ENCODE measurements at places on chromosomes 16 and 17. TPM values are rescaled to one million over a fixed set of nuclear protein-coding genes. Genes with fewer than 3 reads are reported as not detected.
A peak's percentile ranks its signal among the peaks of the same experiment; 100 is the strongest.

DNA sequence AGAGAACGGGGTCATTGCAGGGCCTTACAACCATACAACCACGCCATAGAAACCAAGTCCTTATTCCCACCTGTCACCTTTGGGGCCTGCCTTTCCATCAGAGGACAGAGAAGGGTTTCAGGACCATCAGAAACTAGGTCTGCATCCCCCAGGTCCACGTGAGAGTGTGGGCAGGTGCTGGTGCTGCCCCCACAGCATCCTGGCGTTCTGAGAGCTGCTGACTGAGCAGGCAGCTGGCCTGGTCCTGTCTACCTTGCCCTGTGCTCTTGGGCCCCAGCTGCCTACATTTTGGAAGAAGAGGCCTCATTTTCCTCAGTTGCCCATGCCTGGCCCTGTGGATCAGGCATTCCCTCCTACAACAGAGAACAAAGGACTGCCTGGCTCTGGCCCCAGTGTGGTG is 21.6 kb downstream of the ZNF276 start:
- DNase-seq = no peak
- no peaks in the 10 kb centered on the region for H3K4me1 ChIP-seq
- H3K36me3 ChIP-seq = peaks cover 29% of the 10 kb centered on the region
- H3K27me3 ChIP-seq = no peaks in the 10 kb centered on the region
- no peak overlapping the region for H3K27ac ChIP-seq

- no peak for DNase-seq
- no peaks in the 10 kb centered on the region for H3K36me3 ChIP-seq
- H3K27me3 ChIP-seq = no peaks in the 10 kb centered on the region
- H3K4me3 ChIP-seq = no peak overlapping the region
- no peaks in the 10 kb centered on the region for H3K4me1 ChIP-seq
These were observed 35.4 kb downstream of the SLC6A4 start for GRCh38 chr17:30200106-30200505.

- no peak overlapping the region for H3K27ac ChIP-seq
- no peaks in the 10 kb centered on the region for H3K4me1 ChIP-seq
- no peaks in the 10 kb centered on the region for H3K36me3 ChIP-seq
- H3K27me3 ChIP-seq = no peaks in the 10 kb centered on the region
These were observed 2.9 kb upstream of the ABCA10 start for GRCh38 chr17:69231521-69231920.

- peak overlapping the region; percentile 50 for H3K27ac ChIP-seq
- no peak overlapping the region for H3K4me3 ChIP-seq
- no peaks in the 10 kb centered on the region for H3K36me3 ChIP-seq
- peaks cover 61% of the 10 kb centered on the region for H3K4me1 ChIP-seq
- DNase-seq = no peak
These were observed 143.8 kb downstream of the CLEC16A start for GRCh38 chr16:11088074-11088730.

GRCh38 chr17:45273551-45273957 is 11.7 kb upstream of the SPATA32 start:
- no peaks in the 10 kb centered on the region for H3K27me3 ChIP-seq
- H3K4me3 ChIP-seq = no peak overlapping the region
- DNase-seq = no peak
- peaks cover 16% of the 10 kb centered on the region for H3K4me1 ChIP-seq
- H3K36me3 ChIP-seq = peaks cover 65% of the 10 kb centered on the region
- H3K27ac ChIP-seq = peak overlapping the region; percentile 49

DNA sequence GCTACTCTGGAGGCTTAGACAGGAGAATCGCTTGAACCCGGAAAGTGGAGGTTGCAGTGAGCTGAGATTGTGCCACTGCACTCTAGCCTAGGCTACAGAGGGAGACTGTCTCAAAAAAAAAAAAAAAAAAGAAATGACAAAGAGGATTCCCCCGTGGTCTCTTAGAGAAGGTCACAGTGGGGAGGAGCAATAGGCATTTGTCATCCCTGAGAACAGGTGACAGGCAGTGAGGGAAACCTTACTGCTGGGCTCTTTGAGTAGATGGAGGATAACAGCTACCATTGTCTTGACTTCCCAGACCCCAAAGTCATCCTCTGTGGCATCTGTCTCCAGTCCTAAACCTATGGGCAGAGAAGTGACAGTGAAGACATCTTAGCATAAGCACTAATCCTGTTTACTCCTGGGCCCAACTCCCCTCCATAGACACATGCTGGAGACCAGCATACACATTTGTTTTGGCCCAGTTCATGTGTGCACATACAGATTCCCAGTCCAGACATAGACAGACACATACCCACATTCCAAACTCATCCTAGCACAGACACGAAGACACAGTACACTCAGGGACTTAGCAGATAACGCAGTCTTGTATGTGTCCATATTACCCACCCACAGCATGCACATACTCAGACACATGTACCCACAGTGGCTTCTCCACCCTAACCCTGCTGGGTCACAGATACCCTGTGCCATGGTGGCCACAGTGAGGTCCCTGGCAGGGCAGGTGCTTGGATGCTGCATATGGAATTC is 2.7 kb downstream of the ESRP2 start:
- H3K27me3 ChIP-seq = no peaks in the 10 kb centered on the region
- DNase-seq = no peak
- H3K4me3 ChIP-seq = no peak overlapping the region
- no peak overlapping the region for H3K27ac ChIP-seq
- peaks cover 56% of the 10 kb centered on the region for H3K4me1 ChIP-seq

- peaks cover 40% of the 10 kb centered on the region for H3K27me3 ChIP-seq
- no peaks in the 10 kb centered on the region for H3K36me3 ChIP-seq
- no peak overlapping the region for H3K27ac ChIP-seq
These were observed 5.7 kb downstream of the SLC22A31 start for GRCh38 chr16:89194340-89195311.

DNA sequence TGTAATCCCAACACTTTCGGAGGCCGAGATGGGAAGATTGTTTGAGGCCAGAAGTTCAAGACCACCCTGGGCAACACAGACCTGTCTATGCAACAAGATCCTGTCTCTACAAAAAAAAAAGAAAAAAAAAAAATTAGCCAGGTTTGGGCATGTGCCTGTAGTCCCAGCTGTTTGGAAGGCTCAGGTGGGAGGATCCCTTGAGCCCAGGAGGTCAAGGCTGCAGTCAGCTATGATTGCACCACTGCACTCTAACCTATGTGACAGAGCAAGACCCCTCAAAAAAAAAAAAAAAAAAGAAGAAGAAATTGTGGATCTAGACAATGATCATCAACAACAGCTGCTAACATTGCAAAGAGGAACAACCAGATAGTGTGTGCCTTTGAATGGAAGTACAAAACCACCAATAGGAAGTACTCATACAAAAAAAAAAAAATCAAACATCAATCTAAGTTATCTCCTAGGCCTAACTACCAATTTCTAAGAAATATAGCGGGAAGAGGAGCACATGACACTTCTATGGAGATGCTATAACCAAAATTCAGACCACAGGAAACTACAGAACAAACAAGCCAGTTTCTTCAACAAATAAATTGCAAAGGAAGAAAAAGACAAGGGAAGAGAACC is 258.7 kb downstream of the MRTFB start:
- H3K27ac ChIP-seq = no peak overlapping the region
- peaks cover 19% of the 10 kb centered on the region for H3K4me1 ChIP-seq
- peaks cover 20% of the 10 kb centered on the region for H3K36me3 ChIP-seq

DNA sequence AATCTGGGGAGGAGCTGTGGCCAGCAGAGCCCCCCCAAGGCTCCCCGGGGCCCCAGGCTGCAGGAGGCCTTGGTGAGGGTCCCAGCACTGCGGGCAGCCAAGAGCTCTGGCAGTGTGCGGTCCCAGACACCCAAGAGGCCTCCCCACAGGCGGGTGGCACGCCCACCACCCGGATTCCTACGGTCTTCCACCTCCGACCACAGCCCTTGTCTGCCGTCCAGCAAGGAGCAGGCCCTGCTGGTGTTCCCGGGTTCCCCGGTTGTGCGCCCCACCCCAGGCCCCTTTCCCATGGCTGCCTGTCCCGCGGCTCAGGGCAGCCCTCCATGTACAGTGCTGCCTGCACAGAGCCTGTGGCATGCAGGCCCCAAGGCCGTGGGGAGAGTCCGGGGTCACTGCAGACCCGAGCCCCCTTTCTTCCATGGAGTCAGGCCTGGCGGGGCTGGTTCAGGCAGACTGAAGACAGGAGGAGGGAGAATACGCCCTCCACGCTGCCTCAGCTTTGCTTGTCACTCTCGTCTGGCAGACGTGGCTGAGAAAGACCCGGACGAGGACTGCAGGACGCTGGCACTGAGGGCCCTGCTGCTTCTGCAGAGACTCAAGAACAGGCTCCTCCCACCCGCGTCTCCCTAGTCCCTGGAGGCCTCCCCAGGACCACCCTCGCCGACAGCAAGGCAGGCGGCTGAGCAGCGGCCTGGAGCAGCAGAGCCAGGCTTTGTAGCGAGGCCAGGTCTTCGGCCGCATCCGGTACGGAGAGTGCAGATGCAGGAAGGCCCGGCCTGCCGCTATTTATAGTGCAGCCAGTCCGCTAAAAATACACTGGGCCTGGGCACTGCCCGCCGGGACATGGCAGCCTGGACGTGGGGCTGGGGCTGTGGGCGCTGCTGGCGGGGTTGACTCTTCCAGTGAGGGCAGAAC is 16.4 kb downstream of the TELO2 start:
- no peaks in the 10 kb centered on the region for H3K27me3 ChIP-seq
- H3K4me3 ChIP-seq = no peak overlapping the region
- no peak for DNase-seq
- peaks cover 89% of the 10 kb centered on the region for H3K36me3 ChIP-seq
- peaks cover 24% of the 10 kb centered on the region for H3K4me1 ChIP-seq
- H3K27ac ChIP-seq = peak overlapping the region; percentile 55

DNA sequence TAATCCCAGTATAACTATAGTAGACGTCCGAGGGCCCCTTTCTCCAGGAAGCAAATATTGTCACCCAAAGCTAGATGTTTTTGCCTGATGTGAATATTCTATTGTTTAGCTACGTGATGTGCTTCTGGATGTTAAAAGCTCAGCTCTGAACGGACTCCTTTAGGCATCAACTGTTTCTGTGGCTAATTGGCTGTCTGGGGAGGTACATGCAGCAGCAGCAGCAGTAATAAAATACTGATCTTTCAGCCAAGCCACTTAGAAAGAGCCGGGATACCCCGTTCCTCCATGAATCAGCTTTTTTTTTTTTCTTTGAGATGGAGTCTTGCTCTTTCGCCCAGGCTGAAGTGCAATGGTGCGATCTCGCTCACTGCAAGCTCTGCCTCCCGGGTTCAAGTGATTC is 43.0 kb downstream of the TRARG1 start:
- DNase-seq = no peak
- no peak overlapping the region for H3K4me3 ChIP-seq
- no peaks in the 10 kb centered on the region for H3K36me3 ChIP-seq
- H3K27me3 ChIP-seq = no peaks in the 10 kb centered on the region
- H3K4me1 ChIP-seq = peaks cover 11% of the 10 kb centered on the region

DNA sequence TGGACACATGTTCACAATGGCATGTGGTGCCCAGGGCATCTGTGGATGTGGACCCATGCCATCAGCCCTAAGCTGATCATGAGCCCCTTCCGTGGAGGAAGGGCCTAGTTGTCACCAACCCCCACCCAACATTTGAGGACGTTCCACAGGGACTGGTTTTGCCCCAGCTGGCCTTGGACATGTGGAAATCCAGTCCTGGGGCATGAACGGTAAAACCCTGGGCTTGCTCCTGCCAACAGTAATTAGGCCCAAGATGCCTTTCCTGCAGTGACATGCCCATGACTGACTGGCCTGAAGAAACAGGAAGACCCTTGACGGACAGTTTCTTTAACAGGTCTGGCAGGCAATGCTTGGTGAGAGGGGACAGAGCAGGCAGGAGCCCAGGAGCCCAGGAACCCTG is 7.7 kb downstream of the TNS4 start:
- no peak overlapping the region for H3K4me3 ChIP-seq
- H3K36me3 ChIP-seq = no peaks in the 10 kb centered on the region
- DNase-seq = no peak
- H3K27ac ChIP-seq = no peak overlapping the region
- no peaks in the 10 kb centered on the region for H3K27me3 ChIP-seq

GRCh38 chr16:71854369-71854948 is 8.7 kb downstream of the ATXN1L start:
- DNase-seq = no peak
- no peak overlapping the region for H3K27ac ChIP-seq
- H3K36me3 ChIP-seq = peaks cover 28% of the 10 kb centered on the region
- H3K27me3 ChIP-seq = no peaks in the 10 kb centered on the region
- peaks cover 12% of the 10 kb centered on the region for H3K4me1 ChIP-seq

DNA sequence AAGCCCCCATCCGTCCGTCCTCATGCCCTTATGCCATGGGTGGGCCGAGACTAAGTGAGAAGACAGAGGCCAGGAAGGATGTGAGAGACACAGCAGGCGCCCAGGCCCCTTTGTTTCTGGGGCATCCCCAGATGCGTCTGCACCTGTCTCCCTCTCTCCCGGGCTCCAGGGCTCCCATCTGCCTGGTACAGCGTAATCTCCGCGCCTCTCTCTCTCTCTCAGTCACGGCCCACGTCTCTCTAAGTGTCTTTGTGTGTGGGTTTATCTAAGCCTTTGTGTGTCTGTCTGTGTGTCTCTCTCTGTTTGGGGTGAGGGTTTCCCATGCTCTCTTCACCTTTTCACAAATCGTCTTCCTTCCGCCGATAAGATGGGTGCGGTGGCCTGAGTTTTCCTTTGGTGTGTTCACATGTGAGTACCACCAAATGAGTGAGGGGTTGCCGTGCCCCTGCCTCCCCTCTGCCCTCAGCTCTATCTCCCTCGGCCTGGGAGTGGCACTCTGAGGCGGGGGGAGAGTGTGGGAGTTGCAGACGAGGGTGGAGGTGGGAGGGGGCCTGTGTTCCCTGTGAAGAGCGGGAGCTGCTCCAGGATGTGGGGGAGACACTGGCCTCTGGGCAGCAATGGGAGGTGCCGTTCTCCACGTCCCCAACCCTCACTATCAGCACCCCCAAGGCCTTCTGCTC is 25.8 kb upstream of the ABCC3 start:
- DNase-seq = no peak
- H3K27me3 ChIP-seq = no peaks in the 10 kb centered on the region
- no peak overlapping the region for H3K27ac ChIP-seq
- no peaks in the 10 kb centered on the region for H3K36me3 ChIP-seq

DNA sequence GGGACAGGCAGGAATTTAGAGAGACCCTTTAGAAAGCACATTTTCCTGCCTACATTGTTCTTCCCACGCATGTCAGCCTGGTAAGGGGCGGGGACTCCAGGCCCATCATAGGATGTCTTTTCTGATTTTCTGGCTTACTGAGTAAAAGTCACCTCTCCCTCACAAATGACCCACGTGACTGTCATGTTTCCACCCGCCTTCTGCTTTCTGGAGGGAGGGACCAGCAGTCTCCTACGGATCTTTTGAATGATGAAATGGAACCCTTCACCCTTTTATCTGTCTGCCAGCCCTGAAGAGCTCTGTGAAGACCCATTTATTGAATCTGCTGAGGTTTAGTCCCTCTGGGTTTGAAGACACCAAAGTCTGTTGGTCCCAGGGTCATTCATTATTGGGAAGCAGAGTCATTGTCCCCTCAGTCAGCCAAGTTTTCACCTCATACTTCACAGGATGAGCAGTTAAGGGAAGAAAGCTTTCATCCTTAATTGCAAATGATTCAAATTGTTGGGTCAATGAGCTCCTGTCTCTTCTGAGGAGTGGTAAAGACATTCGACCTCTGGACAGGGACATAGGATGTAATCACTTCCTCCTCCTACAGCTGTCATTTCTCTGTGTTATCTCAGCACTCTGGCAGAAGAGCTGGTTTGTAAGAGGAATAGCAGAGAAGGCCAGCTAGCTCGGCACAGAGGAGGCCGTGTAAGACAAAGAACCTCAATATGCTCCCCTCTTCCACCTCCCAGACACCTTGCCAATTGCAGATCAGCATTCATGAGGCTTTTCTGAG is 446.1 kb downstream of the HS3ST3B1 start:
- H3K27me3 ChIP-seq = no peaks in the 10 kb centered on the region
- H3K4me3 ChIP-seq = no peak overlapping the region
- H3K4me1 ChIP-seq = no peaks in the 10 kb centered on the region
- peak; percentile 82 for DNase-seq
- no peaks in the 10 kb centered on the region for H3K36me3 ChIP-seq
- H3K27ac ChIP-seq = no peak overlapping the region

GRCh38 chr17:74740641-74741387 is 3.8 kb downstream of the RAB37 start:
- peaks cover 58% of the 10 kb centered on the region for H3K4me1 ChIP-seq
- H3K27me3 ChIP-seq = peaks cover 98% of the 10 kb centered on the region
- DNase-seq = no peak

The CD300LF gene
- 0.42 TPM for total RNA-seq
